ENCODE measurements at places on chromosomes 12 and 14.

GRCh38 chr14:30389134-30389876 is 169.7 kb upstream of the G2E3 start:
- DNase-seq, result no peak

DNA sequence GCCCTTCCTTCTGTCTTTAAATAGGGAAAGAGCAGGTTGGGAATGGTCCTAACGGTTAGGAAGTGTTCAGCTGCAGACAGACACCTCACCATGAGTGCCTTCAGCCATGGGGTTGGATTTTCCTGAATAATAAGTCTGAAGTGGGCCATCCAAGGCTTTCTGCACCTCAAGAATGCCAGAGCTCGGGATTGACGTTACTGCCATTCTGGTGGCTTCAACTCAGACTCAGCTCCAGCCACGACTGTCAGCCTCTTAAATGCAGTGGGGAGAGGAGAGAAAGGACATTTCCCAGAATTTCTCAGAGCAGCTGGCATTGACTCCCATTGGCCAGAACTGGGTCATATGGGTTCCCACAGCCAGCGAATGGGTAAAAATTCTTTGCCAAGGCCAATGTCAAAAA is 363.4 kb downstream of the MED13L start:
- no peak for DNase-seq

DNA sequence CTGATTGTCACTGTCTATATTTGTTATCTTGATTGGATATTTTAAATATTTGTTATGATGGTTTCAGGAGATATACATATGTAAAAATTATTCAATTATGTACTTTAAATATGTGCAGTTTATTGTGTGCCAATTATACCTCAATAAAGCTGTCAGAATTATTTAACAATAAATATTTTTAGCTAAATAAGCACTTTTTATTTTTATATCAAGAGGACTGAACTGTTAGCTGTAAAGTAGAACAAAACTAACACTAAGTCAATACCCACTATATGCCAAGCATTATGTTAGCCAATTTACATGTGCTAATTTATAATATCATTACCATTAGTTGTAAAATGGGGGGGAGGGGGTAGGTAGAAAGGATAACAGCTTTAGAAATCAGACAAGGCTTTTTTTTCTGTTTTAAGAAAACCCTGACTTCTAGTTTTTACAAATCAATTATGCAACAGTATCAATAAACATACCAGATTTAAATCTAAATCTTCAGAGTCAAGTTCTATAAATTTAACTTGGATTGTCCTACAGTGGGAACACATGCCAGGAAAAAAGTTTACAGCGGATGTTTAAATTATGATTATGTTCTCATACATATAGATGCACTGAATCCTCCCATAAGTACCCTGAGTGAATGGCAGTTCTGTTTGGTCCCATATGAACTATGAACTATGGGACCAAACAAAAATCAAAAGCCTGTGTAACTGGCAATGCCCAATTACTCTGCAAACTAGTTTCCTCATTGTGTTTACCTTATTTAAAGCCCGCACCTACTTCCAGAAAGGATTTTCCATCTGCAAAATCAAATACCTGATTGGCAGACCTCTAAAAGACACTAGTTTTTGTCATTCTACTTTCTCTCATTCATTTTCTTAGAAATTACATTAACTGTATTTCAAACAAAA is 2.8 kb downstream of the RALGAPA1 start:
- no peak for DNase-seq

DNA sequence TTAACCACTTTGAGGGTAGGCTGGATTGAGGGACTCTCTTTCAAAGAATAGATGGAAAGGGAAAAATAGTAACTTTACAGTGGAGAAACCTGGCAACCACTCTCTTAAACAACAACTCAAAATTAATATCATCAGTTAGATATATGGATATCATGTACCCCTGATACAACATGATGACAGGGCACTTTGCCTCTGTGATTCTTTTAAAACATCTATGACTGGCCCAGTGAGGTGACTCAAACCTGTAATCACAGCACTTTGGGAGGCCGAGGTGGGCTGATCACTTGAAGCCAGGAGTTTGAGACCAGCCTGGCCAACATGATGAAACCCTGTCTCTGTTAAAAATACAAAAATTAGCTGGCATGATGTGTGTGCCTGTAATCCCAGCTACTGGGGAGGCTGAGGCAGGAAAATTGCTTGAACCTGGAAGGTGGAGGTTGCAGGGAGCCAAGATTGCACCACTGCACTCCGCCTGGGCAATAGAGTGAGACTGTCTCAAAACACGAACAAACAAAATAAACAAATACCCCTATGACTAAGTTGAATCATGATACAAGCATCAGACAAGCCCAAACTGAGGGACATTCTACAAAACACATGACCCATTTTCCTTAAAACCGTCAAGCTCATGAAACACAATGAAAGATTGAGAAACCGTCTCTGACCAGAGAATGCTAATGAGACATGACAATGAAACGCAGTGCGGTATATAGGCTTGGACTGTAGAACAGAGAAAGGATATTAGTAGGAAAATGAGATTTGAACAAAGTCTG is 26.4 kb upstream of the SLC7A8 start:
- DNase-seq, result no peak

DNA sequence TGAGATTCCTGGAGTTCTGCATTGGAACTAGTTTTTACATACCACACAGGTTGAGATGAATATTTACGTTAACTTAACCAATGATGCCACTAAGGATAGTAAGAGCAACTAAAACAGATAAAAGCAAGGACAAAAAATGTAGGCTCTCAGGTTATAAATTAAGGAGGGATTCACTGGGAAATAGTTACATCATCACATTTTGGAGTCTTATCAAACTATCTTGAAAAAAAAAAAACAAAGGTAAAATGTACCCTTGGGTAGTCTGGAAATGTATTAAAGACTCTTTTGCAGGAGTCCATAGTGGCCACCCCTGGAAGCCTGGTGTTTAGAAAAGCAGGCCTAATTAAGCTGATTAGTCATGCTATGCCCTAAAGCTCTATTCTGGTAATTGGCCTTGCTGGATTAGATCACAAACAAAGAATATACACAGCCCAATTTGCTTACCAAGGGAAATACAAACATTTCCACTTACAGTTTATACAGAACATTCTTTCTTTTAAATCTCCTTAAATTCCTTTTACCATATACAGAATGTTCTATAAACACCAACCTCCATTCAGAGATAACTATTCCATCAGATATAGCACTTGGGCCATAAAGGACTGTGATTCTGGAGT is 39.3 kb downstream of the SLC25A47 start:
- DNase-seq, result no peak

GRCh38 chr12:46360908-46361666 is 11.5 kb downstream of the SLC38A2 start:
- DNase-seq, result no peak

- no peak for DNase-seq
These were observed 3.1 kb downstream of the LHX5 start for GRCh38 chr12:113468365-113469223.

DNA sequence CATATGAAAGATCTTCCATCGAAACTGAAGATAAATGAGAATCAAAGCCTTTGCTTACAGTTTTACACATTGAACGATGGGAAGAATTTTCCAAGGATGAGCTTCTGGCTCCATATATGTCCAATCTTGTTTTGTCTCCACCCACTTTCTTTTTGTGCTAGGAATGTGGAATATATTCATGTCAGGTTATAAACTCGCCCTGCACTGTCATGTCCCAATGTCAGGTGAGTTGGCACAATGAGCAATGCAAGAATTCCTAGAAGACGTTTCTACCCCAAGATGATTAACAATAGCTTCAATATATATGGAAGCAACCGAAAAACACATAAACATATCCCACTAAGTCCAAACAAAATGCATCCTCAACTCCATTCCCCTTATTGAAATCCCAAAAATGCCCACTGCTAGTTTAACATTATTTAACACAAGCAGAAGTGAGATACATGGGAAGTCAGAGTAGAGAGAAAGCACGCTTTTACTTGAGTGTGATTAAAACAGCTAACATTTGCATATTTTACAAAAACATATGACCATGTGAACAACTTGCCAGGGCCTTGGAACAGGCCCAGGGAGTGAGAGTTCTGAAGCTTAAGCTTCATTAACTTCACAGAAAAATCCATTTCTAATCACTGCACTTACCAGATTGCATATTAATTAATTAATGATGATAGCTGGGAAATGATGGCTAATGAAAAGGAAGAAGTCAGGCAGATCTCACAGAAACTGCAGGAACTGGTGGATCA is 233.9 kb downstream of the GXYLT1 start:
- DNase-seq, result no peak

DNA sequence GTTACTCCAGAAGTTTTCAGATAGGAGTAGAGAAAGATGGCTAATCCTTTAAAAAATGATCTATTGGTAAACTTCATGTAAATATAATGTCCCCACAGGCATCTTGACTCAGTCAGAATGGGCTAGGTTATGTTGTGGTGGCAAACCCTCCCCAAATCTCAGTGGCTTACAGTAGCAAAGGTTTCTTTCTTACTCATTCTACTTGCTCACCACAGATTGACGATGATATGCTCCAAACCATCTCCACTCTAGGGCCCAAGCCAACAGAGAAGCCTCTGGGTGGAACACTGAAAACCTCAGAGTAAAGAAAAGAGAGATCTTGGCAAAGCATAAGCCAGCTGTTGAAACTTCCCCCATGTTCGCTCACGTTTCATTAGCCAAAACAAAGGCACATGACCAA is 146.4 kb downstream of the EMP1 start:
- DNase-seq, result no peak

GRCh38 chr14:74134484-74134883 is 49.7 kb downstream of the LIN52 start:
- no peak for DNase-seq

- no peak for DNase-seq
These were observed 10.7 kb downstream of the KRT80 start for GRCh38 chr12:52180971-52181628.

GRCh38 chr12:48857278-48857994 is 5.5 kb upstream of the DDX23 start:
- DNase-seq, result no peak

DNA sequence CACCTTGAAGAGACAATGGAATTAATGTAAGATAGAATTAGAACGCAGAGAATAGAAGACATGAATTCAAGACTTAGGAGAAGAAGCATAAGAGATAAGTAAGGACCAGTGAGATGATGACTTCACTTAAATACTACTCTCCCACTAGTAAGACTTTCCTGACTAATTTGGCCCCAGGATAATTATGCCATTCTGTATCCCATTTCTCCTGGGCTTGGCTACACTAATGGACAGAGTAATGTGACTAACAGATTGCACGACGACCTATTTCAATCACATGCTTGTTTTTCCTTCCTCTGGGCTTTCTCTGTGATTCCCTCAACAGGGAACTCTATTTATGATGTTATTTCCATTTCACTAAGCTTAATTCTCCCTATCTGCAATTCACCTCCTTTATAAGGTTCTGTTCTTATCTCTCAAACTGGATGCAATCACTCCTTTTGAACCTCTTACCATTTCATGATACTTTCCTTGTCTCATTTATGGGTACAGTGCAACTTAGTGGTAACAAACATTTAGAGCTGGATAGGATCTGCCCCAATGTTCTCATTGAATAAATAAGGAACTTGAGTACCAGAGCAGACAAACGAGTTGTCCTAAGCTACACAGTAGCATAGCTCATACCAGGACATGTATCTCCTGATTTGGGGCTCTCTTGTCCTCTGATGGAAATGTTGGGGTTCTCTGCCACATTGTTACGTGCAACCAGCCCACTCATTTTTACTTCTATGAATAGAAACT is 102.7 kb downstream of the BTG1 start:
- DNase-seq, result no peak

DNA sequence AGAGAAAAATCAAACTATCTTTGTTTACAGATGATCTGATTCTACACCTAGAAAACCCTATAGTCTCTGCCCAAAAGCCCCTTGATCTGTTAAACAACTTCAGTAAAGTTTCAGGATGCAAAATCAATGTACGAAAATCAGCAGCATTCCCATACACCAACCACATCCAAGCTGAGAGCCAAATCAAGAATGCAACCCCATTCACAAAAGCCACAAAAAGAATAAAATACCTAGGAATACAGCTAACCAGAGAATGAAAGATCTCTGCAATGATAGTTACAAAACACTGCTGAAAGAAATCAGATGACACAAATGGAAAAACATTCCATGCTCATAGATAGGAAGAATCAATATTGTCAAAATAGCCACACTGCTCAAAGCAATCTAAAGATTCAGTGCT is 265.7 kb downstream of the AEBP2 start:
- no peak for DNase-seq

GRCh38 chr14:73746520-73747378 is 32.6 kb upstream of the PNMA1 start:
- DNase-seq, result no peak

GRCh38 chr12:48873096-48873495 is 7.4 kb upstream of the RND1 start:
- no peak for DNase-seq

DNA sequence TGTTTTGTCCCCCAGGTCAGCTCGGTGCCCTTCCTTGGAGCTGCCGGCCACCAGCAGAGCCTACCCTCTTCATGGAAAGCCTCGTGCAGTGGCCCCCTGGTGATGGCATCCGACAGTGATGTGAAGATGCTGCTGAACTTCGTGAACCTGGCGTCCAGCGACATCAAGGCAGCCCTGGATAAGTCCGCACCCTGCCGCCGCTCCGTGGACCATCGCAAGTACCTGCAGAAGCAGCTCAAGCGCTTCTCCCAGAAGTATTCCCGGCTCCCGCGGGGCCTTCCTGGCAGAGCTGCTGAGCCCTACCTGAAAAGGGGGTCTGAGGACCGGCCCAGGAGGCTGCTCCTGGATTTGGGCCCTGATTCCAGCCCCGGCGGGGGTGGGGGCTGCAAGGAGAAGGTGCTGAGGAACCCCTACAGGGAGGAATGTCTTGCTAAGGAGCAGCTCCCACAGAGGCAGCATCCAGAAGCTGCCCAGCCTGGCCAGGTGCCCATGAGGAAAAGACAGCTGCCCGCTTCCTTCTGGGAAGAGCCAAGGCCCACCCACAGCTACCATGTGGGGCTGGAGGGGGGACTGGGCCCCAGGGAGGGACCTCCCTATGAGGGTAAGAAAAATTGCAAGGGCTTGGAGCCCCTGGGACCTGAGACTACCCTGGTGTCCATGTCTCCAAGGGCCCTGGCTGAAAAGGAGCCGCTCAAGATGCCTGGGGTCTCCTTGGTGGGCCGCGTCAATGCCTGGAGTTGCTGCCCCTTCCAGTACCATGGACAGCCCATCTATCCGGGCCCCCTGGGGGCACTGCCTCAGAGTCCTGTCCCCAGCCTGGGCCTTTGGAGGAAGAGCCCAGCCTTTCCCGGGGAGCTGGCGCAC is 1.3 kb downstream of the FAM181A start:
- DNase-seq, result no peak
